GM12878 (cell line): ENCODE measurements at places on chromosomes 13 and 19. TPM values are rescaled to one million over a fixed set of nuclear protein-coding genes. Genes with fewer than 3 reads are reported as not detected.
A peak's percentile ranks its signal among the peaks of the same experiment; 100 is the strongest.

DNA sequence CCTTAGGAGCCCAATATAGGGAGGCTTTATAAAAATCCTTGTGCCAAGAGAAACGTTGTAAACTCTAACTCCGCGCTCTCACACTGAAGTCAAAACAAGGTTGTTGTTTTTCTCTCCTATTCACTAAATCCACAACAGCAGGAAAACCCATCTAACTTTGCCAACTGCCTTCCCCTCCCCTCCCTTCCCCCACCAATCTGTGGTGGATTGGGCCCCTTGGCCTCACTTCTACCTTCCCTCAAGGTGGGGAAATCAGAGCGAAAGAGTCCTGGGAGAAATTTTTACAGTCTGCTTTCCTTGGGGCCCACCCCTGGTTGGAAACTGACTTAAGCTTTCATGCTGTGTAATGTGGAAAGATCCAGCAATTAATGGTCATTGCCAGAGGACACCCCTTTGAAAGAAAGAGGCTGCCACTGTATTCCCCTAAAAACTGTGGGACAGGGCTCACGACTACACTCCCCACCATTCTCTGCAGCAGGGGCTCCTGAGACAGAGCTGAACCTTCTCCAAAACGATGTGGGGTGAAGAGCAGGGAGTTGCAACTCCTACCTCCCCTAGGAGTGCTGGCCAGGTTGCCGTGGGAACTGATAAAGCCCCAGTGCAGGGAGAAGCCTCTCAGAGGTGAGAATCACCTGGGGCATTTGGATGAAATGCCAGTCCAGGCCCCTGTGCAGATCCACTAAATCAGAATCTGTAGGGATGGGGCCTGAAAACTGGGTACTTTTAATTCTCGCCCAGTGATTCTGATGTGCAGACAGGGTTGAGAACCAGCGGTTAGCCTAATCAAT lies 1.1 kb downstream of the DHRS12 start:
- H3K36me3 ChIP-seq: no peaks in the 10 kb centered on the region
- H3K4me3 ChIP-seq: peak overlapping the region; percentile 82
- H3K27me3 ChIP-seq: no peaks in the 10 kb centered on the region
- H3K27ac ChIP-seq: peak overlapping the region; percentile 91

DNA sequence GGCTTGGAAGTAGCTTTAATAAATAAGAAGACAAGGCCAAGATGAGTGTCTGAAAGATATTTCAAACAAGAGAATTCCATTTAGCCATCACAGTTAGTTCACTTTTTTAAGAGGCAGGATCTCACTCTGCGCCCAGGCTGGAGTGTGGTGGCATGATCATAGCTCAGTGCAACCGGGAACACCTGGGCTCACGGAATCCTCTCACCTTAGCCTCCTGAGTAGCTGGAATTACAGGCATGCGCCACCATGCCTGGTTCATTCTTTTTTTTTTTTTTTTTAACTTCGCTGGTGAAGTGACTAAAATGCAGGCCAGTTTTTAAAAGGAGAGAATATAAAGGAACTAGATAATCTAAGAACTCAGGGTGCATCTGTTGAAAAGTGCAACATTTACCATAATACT lies 200.3 kb downstream of the KCTD12 start:
- no peak for DNase-seq
- no peaks in the 10 kb centered on the region for H3K36me3 ChIP-seq
- H3K27ac ChIP-seq: no peak overlapping the region
- no peak overlapping the region for H3K4me3 ChIP-seq

DNA sequence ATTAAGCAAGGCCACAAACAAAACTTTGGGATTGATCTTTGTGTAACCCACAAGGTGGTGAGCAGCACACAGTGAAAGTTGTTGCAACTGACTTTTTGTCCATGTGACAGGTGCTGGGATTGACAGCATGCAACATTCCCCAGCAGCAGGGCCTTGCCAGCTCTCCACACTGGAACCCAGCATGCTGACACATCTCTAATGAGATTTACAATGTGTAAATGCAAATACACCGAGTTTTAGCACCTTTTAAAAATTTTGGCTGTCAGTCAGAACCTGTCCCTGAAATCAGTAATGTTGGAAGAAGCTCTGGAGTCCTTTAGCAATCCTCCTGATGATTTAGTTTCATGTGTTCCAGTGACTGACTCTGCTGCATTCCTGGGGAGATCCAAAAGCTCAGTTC lies 16.5 kb upstream of the PCDH8 start:
- H3K27ac ChIP-seq: no peak overlapping the region
- H3K4me3 ChIP-seq: no peak overlapping the region
- H3K4me1 ChIP-seq: peaks cover 18% of the 10 kb centered on the region
- H3K36me3 ChIP-seq: no peaks in the 10 kb centered on the region

DNA sequence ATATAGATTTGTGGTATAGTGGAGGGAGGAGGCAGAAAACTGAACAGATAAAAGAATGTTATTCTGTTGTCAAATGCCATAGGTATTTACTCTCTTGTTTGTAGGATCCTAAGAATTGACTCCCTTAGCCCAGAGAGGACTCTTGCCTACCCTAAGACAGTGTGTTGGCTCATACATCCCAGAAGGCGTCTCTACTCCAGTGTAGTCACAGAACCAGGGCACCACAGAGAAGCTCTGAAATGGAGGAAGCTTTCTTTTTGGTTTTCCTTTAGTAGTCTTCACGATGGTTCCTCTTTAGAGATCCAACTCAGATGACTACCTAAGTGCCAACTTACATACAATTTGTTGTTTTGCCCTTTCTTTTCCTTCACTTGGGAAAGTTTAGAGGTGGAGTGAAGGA lies 14.0 kb downstream of the GPR183 start:
- H3K27me3 ChIP-seq: no peaks in the 10 kb centered on the region
- no peak overlapping the region for H3K27ac ChIP-seq
- no peak overlapping the region for H3K4me3 ChIP-seq
- peaks cover 15% of the 10 kb centered on the region for H3K36me3 ChIP-seq
- peaks cover 25% of the 10 kb centered on the region for H3K4me1 ChIP-seq

DNA sequence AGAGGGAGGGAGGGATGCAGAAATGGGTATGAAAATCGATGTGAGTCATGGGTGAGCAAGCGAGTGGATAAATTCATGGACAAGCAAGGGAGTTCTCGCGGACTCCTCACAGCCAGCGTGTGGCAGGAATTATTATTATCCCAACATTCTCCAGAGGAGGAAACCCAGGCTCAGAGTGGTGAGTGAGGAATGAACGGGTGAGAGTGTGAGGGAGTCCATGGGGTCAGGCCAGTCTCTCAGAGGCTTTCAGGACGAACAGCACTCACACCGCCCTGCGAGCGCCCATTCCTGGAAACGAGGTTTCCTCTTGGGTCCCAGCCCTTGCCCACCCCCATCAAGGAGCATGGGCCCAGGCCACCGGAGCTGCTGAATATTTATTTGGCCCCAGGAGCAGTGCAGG lies 6.3 kb upstream of the DNAAF3 start:
- no peak for DNase-seq
- peaks cover 7% of the 10 kb centered on the region; the same call in 1 of the 2 replicates for H3K27me3 ChIP-seq
- H3K4me3 ChIP-seq: no peak overlapping the region
- no peak overlapping the region for H3K27ac ChIP-seq
- H3K4me1 ChIP-seq: no peaks in the 10 kb centered on the region
- H3K36me3 ChIP-seq: no peaks in the 10 kb centered on the region

Gene POU4F1
- 0.05 TPM in 2 replicates for total RNA-seq

- H3K4me3 ChIP-seq: no peak overlapping the region
- H3K36me3 ChIP-seq: no peaks in the 10 kb centered on the region
- DNase-seq: no peak
- no peaks in the 10 kb centered on the region for H3K27me3 ChIP-seq
- H3K4me1 ChIP-seq: no peaks in the 10 kb centered on the region
These were observed 664.0 kb upstream of the ARGLU1 start for GRCh38 chr13:107231944-107232343.

Gene GRIN2D
- total RNA-seq: 0.32 and 0.38 TPM in 2 replicates

DNA sequence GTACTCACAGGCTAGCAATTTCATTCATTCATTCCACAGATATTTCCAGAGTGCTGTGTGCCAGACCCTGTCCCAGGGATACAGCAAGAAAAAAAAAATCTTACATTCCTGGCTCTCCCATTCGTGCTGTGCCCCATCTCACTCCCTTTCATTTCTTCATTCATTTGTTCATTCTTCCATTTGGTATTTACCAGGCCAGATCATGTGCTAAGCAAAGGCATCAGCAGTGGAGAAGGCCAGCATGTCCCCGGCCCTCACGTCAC lies 2.3 kb downstream of the MAP3K10 start:
- H3K27me3 ChIP-seq: no peaks in the 10 kb centered on the region
- H3K4me3 ChIP-seq: no peak overlapping the region
- peaks cover 10% of the 10 kb centered on the region for H3K4me1 ChIP-seq
- no peak overlapping the region for H3K27ac ChIP-seq

DNA sequence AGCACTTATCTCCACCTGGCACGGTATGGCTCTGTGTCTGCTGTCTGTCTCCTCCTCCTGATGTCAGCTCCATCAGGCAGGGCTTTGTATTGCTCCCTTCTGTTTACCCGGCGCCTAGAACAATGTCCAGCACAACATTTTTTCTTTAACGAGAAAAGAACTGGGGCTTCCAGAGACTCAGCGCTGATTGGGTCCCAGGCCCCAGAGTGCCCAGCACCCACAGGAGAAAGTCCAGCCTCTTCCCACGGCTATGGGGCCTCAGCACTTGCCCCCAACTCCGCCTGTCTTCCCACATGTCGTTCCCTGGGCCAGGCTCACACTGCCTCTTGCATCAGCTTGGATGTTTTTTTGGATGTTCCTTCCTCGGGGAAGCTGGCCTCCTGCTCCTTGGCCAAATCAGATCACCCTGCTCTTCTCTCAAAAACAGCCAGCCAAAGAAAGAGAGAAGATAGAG lies 6.9 kb downstream of the MYPOP start:
- H3K27me3 ChIP-seq: no peaks in the 10 kb centered on the region
- H3K4me1 ChIP-seq: peaks cover 6% of the 10 kb centered on the region; the same call in 1 of the 2 replicates
- H3K4me3 ChIP-seq: no peak overlapping the region
- H3K36me3 ChIP-seq: no peaks in the 10 kb centered on the region; the same call in 1 of the 2 replicates
- DNase-seq: no peak

Gene SLC5A5
- total RNA-seq: 0.05 and 0.08 TPM in 2 replicates

Gene PLK5
- total RNA-seq: 0.13 and 0.51 TPM in 2 replicates

GRCh38 chr19:50427997-50428425 lies 4.7 kb upstream of the MYBPC2 start:
- H3K4me3 ChIP-seq: no peak overlapping the region
- peak overlapping the region; percentile 24; the same call in 1 of the 2 replicates for H3K27ac ChIP-seq
- H3K27me3 ChIP-seq: no peaks in the 10 kb centered on the region
- no peak for DNase-seq

DNA sequence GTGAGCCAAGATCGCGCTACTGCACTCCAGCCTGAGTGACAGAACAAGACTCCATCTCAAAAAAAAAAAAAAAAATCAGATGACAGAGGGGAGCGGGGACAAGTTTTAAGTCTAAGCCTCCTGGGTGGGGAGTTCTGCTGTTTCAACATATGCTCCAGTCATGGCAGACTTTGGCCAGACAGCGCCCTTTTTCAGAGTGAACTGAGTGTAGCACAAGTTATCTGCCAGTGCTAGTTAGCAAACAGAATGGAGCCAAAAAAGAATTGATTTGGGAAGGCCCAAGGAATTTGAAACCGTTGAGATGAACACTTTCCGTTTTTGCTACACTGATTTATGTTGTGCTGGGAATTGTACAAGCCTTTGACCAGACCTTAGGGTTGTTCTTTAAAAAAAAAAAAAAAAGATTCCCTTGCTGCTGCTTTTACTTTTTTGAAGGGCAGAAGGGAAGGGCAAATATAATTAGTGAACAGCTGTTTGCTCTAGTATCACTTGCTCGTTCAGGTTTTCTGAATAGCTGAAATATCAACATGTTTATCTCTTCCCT lies 5.7 kb downstream of the ACTN4 start:
- peaks cover 42% of the 10 kb centered on the region for H3K4me1 ChIP-seq
- no peak overlapping the region for H3K27ac ChIP-seq
- no peak for DNase-seq

- H3K4me1 ChIP-seq: no peaks in the 10 kb centered on the region
- DNase-seq: peak; percentile 5
- H3K36me3 ChIP-seq: no peaks in the 10 kb centered on the region
- no peak overlapping the region for H3K4me3 ChIP-seq
These were observed 2.7 kb downstream of the NBEA start for GRCh38 chr13:34944751-34945150.

- no peaks in the 10 kb centered on the region for H3K36me3 ChIP-seq
- no peak overlapping the region for H3K4me3 ChIP-seq
- no peak overlapping the region for H3K27ac ChIP-seq
- H3K4me1 ChIP-seq: no peaks in the 10 kb centered on the region
- no peaks in the 10 kb centered on the region for H3K27me3 ChIP-seq
These were observed 604.0 kb upstream of the SLITRK6 start for GRCh38 chr13:86403181-86403580.

DNA sequence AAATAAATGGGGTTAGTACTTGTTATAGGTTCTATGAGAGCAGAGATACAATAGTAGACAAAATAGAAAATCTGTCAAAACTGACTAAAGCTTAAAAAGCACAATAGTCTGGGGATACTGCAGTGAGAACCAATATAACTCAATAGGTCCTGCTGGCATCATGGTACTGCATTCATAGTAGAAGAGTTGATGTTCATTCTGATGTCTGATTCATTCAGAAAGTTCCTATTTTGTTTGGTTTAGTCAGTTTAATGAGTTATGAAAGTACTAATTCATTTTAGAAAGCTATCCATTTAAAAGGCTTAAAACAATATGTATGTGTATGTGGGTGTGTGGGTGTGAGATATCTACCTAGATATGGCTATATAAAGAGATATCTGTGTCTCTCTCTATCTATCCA lies 152.8 kb downstream of the LHFPL6 start:
- H3K27ac ChIP-seq: no peak overlapping the region
- no peak overlapping the region for H3K4me3 ChIP-seq
- H3K4me1 ChIP-seq: no peaks in the 10 kb centered on the region
- H3K27me3 ChIP-seq: no peaks in the 10 kb centered on the region
- no peak for DNase-seq

DNA sequence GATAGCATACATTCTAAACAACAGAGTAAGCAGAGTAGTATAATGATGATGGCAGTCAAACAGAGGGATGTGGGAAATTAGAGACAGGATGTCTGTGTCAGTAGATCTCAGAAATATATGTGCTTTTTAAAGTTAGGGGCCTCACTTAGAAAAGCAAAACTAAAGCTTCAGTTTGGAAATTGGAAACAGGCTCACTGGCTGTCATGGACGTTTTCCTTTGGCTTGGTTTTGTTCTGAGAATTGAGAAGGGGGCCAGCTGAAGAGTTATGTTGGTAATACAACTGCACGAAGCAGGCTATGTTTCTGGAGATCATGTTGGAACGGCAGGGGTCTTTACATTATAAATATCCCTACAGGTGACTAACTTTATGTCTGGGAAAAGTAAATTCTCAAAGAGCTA lies 261.3 kb downstream of the LMO7 start:
- no peaks in the 10 kb centered on the region for H3K36me3 ChIP-seq
- no peak overlapping the region for H3K27ac ChIP-seq
- H3K4me1 ChIP-seq: no peaks in the 10 kb centered on the region
- H3K27me3 ChIP-seq: no peaks in the 10 kb centered on the region; the same call in none of the 2 replicates

- no peaks in the 10 kb centered on the region for H3K36me3 ChIP-seq
- DNase-seq: peak; percentile 17
- no peak overlapping the region for H3K27ac ChIP-seq
These were observed 44.1 kb upstream of the RANBP3 start for GRCh38 chr19:6021878-6022569.

GRCh38 chr13:109700176-109700575 lies 86.2 kb downstream of the IRS2 start:
- H3K36me3 ChIP-seq: no peaks in the 10 kb centered on the region
- H3K27me3 ChIP-seq: no peaks in the 10 kb centered on the region
- no peaks in the 10 kb centered on the region for H3K4me1 ChIP-seq
- H3K27ac ChIP-seq: no peak overlapping the region
- no peak overlapping the region for H3K4me3 ChIP-seq
